Adipocyte (in vitro differentiated cells): ENCODE measurements at places on chromosomes 7 and 10.

GRCh38 chr10:62182595-62182994 is 86.0 kb downstream of the RTKN2 start:
- DNase-seq, result no peak

GRCh38 chr7:143299346-143299745 is 11.2 kb downstream of the CASP2 start:
- DNase-seq, result peak; percentile 13

DNA sequence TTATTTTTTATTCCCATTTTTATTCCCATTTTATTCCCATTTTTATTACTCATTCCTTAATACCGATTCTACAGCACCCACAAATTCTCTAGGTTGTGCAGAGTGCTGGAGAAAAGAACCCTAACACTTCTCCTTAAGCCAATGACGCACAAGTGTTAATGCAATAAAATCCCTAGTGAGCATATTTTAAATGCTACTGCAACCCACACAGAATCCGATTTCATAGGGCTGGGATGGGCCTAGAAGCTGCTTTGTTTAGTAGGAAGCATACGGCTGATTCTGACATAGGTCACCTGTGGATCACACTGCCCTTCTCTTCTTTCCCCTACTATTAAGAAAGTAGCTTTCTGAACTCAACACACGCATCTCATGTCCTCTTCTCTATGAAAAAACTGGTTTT is 45.1 kb upstream of the CABCOCO1 start:
- no peak for DNase-seq

DNA sequence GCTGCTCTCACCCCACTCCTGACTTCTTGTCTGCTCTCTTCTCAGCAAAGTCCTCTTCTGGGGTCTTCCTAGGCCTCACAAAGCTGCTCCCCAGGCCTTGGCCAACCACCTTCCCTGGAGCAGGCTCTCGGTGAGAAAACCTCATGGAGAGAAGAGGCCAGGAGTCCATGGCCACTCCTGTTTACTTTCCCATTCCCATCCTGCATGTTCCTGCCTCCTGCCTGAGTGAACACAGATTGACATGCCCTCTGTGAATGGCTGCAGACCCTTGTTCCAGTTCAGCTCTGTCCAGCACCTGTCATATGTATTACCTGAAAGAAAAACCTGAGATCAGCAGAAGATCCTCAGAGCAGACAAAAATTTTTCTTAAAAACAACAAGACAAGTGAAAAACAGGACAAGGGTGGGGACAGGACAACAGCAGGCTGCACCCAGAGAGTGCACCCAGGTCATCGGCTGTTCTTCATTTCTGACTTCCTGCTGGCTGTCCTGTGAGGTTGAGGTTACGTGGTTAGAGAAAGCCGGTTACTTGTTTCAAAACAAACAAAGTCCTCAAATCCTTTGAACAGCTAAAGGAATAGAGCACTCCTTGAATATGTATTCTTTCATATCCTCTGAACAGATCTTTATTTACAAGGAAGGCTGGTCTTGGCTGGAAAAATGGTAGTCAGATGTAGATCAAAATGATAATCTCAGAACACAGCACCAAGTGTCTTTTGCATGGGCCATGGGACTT is 34.0 kb upstream of the DLD start:
- DNase-seq, result no peak

- peak; percentile 16 for DNase-seq
These were observed 380.5 kb upstream of the AUTS2 start for GRCh38 chr7:69217516-69218350.

DNA sequence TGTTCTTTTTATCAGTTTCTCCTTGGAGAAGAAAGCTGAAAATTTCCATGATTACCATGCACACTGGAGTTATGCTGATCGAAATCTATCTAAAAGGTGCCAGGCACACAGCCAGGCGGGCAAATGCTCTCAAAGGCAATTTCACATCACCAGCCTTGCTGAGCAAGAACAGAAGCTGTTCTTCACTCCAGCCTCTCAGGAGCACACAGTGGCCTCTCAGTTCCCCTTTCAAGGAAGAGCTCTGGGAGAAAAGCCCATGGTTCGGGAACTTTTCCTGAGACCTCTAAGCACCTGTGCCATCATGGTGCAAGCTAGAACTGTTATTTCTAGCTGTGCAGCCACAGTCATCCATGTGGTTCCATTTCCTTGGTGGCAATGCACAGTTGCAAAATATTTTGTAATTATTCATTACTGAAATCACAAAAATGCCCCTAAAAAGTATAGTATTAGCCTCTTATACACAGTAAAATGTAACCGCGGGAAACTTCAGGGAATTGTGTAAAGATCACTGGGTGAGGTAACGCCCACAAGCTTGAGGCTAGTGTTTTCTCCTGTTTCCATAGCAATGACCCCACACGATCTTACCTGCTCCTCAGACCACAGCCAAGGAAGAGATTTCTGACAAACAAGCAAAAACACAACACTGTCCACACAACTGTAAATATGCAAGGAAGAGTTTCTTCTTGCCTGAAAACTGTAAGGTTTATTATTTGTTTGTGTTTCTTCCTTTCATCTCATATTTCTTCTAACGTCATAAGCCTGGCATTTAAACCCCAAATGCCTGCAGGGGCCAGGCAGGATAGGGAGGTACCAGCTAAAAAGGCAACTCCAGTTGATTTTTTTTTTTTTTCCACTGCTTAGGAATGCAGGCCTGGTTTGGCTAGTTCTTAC is 121.2 kb downstream of the FAM107B start:
- DNase-seq, result peak; percentile 92

GRCh38 chr7:100545360-100546128 is 6.5 kb downstream of the AGFG2 start:
- peak; percentile 88 for DNase-seq

DNA sequence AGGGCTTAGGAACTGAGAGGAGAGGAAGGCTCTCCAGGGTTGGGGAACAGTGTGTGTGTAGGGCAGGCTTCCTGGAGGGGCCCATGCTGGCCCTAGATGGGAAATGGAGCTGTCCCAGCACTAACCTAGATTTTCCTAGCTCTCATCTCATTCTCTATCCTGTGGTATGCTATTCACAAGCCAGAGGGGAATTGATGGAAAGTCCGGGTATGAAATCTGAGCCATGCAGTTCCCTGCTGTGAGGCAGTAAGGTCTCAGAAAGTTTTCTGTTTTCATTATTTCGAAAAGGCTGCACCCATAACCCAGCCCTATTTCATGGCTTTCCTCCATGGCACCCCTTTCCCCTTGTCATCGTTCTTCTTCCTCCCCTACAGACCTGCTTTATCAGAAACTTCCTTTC is 220.3 kb downstream of the RPS24 start:
- peak; percentile 14 for DNase-seq

GRCh38 chr7:116834815-116835504 is 27.4 kb upstream of the CAPZA2 start:
- DNase-seq, result no peak

DNA sequence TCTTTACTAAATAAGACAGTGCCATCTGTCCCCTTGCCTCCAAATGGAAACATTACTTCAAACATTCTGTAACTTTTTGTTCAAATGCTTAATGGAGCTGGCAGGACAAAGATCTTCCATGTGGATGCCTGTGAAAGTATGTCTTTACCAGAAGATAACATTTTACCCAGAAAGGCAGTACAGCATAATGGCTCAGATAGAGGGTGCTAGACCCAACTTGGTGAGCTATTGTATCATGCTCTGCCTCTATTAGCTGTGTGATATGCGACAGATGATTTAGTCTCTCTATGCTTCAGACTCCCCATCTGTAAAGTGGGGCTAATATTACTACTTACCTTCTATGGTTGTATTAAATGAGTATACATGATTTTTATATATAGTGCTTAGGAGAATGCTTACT is 8.8 kb upstream of the SMKR1 start:
- peak; percentile 41 for DNase-seq

GRCh38 chr10:76265441-76266113 is 834.2 kb downstream of the LRMDA start:
- no peak for DNase-seq

DNA sequence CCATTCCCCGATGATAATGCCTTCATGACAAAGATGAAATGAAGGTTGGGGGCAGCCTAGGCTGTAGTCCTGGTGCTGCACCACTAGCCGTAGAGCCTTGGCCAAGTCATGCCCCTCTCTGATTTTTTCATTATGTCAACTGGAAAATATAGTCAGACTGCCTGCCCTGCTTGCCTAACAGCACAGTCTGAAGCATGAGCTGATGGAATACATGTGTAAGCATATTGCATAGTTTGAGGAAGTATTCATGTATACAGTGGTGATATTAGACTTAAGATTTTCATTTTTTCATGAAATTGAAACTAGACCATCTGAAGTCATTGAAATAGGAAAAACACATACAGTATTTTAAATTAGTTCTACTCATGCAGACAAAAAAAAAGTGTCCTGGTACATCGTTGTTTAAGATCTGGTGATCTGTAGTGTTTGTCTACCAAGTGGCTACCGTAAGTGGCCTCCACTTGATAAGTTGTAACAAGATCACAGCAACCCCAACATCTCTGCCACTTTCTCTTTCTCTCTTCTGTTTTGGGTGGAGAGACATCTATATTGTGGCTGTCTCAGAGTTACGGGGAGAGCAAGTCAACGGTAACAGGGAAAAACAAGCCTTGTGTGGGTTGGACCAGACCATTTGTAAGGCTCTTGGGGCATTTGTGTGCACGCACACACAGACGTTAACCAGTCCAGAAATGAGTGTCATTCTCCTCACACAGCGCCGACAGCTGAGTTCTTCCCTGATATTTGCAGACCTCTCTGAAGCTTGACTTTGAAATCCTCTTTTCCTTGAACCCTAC is 716.6 kb upstream of the GALNT17 start:
- DNase-seq, result peak; percentile 7

- no peak for DNase-seq
These were observed 72.6 kb downstream of the FOXL3 start for GRCh38 chr7:362402-363096.

- no peak for DNase-seq
These were observed 869 bp upstream of the LHFPL3 start for GRCh38 chr7:104327534-104327933.

- no peak for DNase-seq
These were observed 7.2 kb downstream of the BUD23 start for GRCh38 chr7:73690646-73691045.

- no peak for DNase-seq
These were observed 197.4 kb downstream of the AHR start for GRCh38 chr7:17495655-17496394.

- DNase-seq, result peak; percentile 85
These were observed 87.4 kb upstream of the TNS3 start for GRCh38 chr7:47669178-47669891.

- DNase-seq, result no peak
These were observed 286.6 kb downstream of the SEMA3D start for GRCh38 chr7:84900215-84900614.

DNA sequence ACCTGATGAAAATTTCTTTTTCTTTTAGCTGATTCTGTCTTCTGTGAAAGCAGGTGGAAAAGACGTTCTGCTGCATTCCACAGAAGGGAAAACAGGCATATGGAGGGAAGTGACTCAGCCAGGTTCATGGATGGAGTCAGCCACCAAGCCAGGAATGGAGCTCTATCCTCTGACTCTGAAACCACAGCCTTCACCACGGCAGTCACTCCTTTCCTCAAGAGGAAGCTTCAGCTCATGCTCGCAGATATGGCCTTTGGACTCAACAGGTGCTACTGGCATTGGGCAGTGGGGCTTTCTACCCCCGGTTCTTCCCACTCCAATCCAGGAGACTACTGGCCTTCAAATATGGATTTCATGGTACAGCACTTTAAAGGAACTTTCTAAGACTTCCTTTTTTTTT is 11.5 kb upstream of the PLAU start:
- peak; percentile 50 for DNase-seq

- no peak for DNase-seq
These were observed 9.8 kb downstream of the AFAP1L2 start for GRCh38 chr10:114394531-114394930.

DNA sequence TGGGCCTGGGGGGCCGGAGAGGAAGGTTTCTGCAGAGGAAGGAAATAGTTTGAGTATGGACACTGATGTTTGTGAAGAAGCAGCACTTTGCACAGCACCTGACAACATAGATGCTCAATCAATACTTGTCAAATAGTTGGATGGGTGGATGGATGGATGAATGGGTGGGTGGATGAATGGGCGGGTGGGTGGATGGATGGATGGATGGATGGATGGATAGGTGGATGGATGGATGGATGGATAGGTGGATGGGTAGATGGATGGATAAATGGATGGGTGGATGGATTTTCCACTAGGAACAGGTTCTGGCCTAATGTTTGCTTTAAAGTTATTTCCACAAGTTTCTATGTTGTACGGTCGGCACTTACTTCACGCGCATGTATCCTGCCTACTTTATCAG is 45.3 kb downstream of the COL17A1 start:
- no peak for DNase-seq

GRCh38 chr7:83837683-83838082 is 188.7 kb upstream of the SEMA3E start:
- DNase-seq, result no peak

DNA sequence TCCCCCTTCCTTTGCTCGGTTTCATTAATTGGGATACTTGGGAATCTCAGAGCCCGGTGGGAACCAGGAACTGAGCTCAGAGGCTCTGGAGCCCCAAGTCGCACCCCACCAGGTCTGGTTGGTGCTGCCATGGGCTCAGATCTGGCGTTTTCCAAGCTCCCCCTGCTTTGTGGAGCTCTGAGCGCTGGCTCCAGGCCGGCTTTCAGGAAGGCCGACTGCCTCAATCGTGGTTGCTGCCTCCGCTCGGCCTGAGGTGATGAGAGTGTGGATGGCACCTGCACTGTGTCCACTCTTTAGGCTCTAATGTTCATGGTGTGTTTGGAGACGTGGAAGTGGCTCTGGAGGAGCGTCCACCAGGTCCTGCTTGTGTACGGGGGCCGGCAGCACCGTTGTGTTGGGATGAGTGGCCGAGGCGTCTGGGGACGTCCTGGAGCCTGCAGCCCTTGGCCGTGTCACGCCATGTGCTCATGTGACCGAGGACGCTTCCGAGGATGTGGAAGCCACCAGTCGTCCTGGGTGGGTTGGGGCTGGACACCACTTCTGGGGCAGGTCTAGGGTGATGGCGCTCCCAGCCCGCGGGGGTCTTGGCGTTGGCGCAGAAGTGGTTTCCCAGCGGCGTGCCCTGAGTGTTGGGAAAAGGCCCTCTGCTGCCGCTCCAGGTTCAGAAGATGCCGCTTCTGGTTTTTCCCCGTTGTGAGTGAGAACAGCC is 8.2 kb downstream of the INPP5A start:
- DNase-seq, result no peak

DNA sequence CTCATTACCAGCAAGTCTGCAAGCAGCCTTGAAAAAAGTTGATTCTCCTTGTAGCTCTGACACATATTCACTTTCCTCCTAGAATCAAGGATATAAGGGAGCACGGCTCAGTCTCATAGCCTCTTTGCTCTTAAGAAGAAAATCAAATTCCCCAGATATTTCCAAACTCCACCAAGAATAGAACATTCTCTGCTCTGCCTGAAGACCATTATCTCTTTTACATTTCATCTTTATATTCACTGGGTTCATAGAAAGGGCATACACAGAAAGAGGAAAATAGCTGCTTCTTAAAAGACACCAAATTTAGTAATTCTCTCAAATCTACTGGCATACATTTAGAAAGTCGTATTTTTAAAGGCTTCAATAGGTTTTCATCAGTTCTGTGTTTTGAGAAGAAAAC is 92.0 kb downstream of the HPSE2 start:
- DNase-seq, result no peak

- peak; percentile 31 for DNase-seq
These were observed 183.0 kb downstream of the ARID5B start for GRCh38 chr10:62084451-62084850.
